ENCODE measurements at places on chromosomes 3 and 15. TPM values are rescaled to one million over a fixed set of nuclear protein-coding genes. Genes with fewer than 3 reads are reported as not detected.

DNA sequence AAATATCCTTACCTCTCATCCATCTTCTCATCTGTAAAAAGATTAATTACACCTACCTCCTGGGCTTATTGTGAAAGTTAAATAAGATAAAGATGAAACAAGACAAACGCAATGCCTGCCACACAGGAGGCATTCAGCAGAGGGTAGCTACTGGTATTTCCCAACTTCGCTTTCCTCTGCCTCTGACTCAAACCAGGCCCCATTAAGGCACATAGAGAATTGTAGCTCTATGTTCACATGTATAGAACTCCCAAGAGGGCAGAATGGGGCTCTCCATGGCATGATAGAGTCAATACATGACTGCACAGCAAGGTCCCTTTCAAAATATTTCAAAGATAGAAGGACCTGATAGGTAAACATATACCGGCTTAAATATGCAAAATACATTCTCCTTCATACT lies 1.4 kb downstream of the LYSMD2 start:
- no peak for DNase-seq

GRCh38 chr3:177934001-177934891 lies 602.0 kb upstream of the KCNMB2 start:
- no peak for DNase-seq

- DNase-seq = no peak
These were observed 124.8 kb downstream of the BDH1 start for GRCh38 chr3:197430934-197431333.

DNA sequence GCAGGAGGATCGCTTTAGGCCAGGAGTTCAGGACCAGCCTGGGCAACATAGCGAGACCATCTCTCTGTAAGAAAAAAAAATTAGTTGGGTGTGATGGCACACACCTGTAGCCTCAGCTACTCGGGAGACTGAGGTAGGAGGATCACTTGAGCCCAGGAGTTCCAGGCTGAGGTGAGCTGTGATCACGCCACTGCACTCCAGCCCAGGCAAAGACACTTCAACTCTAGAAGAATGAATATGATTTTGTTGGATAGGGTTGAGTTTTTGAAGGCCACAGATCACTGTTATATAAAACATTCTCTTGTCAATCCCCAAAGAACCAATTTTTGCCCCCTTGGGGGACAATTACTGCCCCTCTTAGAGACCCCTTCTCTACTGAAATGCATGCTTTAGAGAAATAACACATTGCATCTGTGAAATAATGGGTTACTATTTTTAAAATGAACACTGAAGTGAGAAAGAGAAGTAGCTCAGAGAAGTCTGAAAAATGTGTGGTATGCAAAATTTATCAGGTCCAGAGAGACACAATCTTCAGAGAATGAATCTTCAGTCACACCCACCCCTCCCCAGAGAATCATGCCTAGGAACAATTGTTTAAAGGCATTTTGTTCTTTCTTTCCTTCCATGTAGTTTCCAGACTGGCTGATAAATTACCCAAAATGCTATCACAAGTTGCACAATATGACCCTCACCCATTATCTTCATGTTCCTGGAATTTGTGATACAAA lies 42.7 kb downstream of the METTL6 start:
- DNase-seq = no peak

- DNase-seq = no peak
These were observed 323.0 kb upstream of the SEMA6D start for GRCh38 chr15:47394286-47394809.

- no peak for DNase-seq
These were observed 31.0 kb downstream of the FSTL1 start for GRCh38 chr3:120419797-120420196.

AQR gene
- total RNA-seq = 55.1 TPM

DNA sequence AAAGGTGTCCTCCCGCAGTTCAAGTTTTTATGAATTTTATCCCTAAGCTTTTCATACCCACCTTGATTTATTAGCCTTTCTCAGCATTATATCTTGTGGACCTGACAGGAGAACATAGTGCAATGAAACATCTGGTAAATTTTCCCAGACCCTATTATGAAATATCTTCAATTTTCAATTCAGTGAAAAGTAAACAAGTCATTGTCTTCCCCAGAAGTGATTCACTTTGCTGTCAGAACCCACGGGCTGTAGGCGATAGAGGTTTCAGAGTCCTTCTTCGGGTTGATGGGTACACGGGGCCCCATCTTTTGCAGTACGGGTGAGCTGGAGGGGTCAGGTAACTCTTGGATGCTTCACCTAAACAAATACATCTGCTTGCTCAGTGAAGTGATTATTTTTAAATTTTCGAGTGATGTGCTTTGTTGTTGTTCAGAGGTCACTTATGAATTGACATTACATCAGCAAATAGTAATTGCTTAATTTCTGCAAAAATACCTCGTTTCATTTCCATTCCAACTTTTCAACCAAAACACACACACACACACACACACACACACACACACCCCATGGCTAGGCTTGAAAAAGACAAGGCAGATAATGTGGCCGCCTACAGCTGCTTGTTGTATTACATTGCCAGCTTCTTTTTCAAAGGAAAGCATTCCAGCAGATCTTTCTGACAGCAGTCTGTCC lies 102.9 kb downstream of the SEMA6D start:
- no peak for DNase-seq

- no peak for DNase-seq
These were observed 36.8 kb downstream of the BTD start for GRCh38 chr3:15638193-15638890.

IMPG2 gene
- 0.04 TPM for total RNA-seq

C3orf49 gene
- not detected for total RNA-seq

DNA sequence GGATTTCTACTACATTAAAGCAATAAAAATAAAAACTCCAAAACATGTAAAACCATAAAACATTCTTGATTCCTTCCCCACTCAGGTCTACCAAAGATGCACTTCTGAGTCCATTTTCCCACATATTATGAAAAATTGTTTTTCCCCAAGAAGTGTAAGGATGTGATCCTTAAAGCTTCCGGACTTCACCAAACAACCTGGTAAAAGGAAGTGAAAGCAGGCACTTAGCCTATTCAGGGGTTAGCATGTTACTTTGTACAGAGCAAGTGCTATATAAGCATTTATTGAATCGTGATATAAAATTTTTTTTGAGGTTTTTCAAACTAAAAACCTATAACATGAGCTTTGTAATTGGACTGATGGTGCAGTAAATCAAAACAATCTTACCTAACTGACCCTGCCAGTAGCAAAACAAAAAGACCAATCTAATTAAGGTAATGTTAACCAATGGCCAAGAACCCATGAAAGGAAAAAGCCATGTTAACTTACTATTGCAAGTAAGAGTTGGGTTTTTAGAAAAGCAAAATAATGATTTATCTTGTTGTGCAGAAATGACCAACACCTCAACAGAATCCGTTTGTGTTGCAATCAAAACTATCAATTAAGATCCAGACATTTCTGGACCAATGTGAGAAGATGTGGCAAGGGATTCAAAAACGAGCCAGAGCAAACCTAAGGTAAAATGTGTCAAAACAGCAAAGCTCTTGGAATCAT lies 1.8 kb downstream of the SETD2 start:
- DNase-seq = no peak

DNA sequence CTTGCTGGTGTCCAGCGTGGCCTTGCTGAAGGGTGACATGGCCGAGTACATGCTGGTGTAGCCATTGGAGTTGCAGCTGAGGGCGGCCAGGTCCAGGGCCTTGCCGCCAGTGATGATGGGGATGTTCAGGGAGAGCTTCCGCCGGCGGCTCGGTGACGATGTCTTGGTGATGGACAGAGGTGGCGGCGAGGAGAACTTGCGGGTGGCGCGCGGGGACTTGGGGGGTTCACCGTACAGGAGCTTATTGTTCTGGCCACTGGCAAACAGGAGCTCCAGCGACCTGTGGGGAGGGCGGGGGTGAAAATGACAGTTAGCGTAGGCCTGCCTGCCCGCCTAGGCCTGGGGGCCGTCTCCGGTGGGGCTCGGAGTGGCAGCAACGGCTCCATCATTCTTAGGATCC lies 59.0 kb upstream of the CTSH start:
- no peak for DNase-seq

SHC4 gene
- total RNA-seq = 1.1 TPM

GRCh38 chr15:71212146-71212545 lies 96.9 kb downstream of the THSD4 start:
- DNase-seq = no peak

CD200R1 gene
- 0.18 TPM for total RNA-seq

GRCh38 chr3:120569222-120570057 lies 26.7 kb upstream of the NDUFB4 start:
- DNase-seq = no peak

ROPN1B gene
- total RNA-seq = 0.41 TPM
